ENCODE measurements at places on chromosomes 16 and 17.

DNA sequence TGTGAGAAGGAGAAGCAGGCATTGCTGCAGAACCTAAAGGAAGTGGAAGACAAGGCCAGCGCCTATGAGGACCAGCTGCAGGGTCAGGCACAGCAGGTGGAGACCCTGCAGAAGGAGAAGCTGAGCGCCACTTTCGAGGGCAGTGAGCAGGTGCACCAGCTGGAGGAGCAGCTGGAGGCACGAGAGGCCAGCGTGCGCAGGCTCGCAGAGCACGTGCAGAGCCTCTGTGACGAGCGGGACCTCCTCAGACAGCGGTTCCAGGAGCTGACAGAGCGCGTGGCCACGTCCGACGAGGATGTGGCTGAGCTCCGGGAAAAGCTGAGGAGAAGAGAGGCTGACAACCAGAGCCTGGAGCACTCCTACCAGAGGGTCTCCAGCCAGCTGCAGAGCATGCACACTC lies 41.5 kb downstream of the PLD6 start:
- no peak for DNase-seq

DNA sequence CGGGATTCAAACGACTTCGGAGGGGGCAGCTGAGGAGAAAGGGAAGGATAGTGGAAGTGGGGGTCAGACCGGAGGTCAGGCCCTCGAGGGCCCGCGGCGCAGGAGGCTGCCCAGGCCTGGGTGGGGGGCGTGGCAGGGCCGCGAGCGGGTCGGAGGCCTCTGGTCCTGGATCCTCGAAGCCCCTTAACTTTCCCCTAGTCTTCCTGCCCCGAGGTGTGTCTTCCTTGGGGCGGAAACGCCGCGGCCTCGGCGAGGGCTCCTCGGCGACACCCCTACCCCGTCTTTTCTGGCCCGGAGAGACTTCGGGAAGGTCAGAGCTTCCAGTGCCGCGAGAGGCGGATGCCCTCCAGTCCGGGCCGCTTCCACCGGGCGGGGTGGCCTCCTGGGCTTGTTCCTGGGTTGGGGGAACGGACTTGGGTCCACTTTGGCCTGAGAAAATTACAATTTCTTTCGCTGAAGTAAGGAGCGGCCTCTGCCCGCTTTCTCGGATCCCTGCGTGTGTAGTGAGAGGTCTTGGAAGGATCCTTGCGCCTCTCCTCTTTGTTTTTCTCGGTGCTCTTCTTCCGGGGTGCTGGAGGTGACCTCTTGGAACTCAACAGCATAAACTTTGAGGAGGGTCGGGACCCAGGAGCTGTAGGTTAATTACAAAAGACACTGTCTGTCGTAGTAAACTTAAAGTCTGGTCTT lies 491 bp downstream of the IST1 start:
- peak; percentile 63 for DNase-seq

GRCh38 chr17:13337864-13338371 lies 263.8 kb downstream of the HS3ST3A1 start:
- DNase-seq = peak; percentile 79

GRCh38 chr16:73125850-73126524 lies 78.1 kb upstream of the ZFHX3 start:
- DNase-seq = no peak

DNA sequence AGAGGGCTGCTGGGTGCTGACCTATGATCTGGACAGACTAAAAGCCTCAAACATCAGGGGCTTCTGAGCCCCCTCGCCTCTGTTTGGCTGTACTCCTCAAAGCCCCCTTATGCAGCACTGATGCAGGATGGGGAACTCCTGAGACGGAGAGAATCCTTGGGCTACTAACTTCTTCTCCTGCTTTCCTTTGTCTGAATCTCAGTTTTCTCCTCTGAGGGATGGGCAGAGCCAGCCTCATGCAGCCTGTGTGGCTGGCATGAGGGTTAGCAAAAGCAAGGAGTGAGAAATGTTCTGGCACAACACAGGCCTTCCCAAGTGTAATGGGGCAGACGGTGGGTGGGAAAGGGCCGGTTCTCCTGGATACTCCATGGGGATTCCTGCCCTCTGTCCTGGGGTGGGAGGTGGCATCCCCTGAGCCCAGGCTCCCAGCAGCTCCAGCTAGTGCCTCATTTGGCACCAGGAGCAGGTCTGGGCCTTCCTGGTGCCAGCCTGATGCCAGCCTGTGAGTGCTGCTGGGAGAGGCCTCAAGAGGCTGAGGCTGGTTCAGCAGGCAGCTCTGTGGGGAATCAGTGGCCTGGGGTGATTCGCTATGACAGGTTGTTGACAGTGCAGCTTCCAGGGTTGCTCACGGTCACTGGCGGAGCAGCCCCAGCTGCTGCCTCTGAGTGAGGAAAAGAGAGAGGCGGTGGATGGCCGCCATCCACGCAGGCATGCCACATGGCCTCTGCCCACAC lies 4.0 kb upstream of the BRD7 start:
- peak; percentile 59 for DNase-seq

GRCh38 chr17:50871364-50871763 lies 5.2 kb upstream of the TOB1 start:
- DNase-seq = no peak

DNA sequence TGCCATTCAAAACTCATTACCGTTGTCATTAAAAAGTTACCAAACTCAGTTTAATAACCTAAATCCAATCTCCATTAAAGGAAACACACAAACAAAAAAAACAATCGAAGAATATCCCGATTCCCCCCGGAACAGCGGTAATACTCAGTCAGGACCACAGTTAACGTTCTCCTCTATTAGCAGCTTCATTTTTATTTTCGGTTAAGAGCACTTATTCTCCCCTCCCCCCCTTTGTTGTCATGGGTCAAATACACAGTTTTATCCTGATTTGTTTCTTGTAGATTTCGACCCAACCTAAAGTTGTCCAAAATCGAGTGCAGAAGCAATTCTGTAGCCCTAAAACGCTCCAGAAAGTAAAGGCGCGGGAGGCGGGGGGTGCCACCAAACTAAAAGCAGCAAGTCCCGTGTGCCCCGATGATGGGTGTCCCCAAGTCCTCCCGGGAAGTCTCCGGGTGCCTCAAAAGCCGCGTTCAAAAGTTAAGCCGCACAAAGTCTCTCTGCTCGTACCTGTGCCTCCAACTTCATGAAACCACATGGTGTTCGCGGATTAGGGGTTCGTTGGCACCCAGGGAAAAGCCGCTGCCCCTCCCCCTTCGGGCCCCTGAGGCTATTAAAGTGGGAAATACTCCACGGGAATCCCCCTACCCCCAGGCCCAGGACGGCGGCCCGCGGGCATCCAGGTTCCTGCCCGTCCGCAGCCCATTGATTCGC lies 996 bp downstream of the SUMO2 start:
- DNase-seq = peak; percentile 24

DNA sequence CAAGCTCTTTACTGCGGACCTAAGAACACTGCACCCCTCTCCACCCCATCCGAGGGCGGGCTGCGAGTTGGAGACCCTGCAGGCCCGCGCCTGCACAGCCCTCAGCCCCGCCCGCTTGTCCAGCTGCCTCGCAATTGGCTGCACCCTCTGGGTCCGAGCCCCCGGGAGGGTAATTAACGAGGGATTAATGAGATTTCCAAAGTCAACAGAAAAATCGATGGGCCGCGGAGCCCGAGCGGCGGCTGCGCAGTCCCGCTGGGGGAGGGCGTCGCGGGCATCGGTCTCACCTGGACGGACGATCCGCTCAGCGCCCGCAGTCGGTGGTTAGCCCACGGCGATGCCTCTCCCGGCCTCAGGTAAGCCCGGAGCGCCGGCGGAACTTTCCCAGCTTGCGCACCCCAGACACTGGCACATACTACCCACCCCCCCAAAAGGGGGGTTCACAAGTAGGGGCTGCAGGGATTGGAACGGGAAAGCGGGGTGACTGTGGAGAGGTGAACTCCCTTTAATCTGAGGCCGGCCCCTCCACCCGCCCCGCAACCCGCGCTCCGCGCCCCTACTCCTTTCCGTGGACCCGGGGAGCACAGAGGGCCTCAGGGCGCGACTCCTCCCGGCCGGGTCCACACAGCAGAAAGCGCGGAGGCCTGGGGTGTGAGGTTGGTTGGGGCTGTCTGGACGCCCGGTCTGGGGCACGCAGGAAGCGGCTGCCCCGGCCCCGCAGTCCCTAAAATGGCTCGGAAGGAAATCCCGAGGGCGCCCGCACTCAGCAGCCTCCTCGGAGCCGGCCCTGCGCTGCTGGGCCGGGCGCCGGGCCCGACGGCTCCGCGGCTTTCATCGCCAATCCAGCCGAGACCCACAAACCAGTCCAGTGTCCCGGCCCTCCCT lies at the start of gene OTOP3:
Gene OTOP3 (plus strand): TSS at position 314 of the 885 bp plus-strand sequence. CDS start 24 bp downstream, at position 338.
- peak; percentile 91 for DNase-seq

GRCh38 chr16:58723109-58723508 lies 11.0 kb downstream of the GOT2 start:
- DNase-seq = no peak

DNA sequence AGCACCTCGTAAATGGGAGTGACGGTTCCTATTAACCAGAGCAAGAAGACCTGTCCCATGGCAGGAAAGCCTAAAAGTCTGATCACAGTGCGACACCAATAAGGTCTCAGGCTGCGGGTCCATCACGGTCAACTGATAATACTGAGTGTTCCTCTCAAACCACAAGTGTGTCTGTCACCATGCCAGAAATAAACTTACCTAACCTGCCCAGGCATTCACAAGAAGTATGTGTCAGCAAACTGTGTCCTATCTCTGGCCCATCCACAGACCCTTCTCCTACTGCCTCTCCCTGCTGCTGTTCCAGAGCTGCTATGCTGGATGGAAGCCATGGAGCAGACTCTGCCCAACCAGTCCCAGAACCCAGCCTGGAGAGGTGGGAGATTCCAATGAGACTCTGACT lies 73.5 kb downstream of the ZNF423 start:
- no peak for DNase-seq

GRCh38 chr17:4463818-4464476 lies 30.2 kb downstream of the SPNS3 start:
- no peak for DNase-seq

DNA sequence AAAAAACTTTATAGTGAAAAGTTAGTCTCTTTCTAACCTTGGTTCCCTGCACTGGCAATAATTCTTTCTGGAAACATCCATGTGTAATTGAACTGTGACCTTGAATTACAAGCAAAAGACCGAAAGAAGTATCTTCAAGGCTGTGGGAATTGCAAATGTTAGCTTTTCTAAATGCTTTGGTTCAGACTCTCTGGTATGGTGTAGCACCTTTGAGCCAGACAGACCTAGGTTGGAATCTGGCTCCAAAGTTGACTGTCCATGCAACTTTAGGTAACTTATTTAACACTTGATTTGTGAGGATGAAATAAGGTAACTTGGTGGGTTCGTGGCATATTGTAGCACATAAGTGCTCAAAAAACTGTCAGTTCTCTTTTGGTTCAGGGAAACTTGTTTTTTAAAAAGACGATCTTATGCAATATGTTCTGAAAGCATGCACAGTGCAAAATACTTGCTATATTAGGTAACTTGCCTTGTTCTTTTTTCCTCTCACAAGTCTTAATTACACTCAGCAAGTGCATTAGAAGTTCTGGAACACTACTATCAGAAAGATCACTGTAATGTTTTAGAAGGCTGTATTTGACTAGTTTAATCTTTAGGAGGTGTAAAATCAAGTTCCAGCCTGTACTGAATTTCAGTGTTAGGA lies 46.3 kb downstream of the TANGO6 start:
- no peak for DNase-seq

DNA sequence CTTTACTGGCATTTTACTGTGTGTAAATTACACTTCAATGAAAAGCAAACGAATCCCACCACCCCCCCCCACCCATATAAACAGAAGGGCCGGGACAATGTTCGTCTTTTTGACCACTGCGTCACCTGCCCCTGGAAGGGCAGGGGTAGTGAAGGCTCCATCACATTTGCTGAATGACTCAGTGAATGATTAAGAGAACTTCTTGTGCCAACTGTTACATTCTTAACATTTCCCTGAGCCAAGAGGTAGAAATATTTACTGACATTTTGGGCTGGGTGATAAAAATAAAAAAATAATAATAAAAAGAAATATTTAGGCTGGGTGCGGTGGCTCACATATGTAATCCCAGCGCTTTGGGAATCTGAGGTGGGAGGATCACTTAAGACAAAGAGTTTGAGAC lies 24.1 kb downstream of the C16orf96 start:
- no peak for DNase-seq

DNA sequence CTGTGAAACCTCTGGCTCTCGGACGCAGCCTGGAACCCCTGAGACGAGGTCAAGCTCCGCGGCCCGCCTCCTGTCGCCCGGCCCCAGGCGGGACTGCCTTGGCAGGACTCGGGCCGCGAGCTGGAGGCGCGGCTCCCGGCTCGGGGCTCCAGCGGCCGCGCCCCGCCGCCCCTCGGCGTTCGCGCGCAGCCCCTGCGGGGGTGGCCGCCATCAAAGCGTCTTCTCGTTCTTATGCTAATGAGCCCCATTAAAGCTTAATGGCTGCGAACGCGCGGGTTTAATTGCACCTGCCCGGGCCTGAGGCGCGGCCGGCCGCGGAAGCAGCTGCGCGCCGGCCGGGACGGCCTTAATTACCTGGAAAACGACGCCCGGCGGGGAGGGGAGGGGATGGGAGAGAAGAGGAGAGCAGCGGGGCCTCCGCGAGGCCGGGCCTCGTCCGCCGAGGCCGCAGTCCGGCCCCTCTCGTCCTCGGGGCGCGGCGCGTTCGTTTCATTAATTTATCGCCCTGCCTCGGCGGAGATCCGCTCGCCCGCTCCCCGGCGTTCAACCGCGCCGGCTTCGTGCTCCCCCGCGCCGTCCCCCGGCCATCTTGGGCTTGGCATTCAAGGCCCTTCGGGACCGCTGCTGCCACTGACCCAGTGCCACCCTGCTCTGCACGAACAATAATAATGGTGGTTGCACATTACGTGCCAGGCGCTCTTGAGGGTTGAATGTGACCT lies 19.2 kb downstream of the RAI1 start:
- DNase-seq = no peak

DNA sequence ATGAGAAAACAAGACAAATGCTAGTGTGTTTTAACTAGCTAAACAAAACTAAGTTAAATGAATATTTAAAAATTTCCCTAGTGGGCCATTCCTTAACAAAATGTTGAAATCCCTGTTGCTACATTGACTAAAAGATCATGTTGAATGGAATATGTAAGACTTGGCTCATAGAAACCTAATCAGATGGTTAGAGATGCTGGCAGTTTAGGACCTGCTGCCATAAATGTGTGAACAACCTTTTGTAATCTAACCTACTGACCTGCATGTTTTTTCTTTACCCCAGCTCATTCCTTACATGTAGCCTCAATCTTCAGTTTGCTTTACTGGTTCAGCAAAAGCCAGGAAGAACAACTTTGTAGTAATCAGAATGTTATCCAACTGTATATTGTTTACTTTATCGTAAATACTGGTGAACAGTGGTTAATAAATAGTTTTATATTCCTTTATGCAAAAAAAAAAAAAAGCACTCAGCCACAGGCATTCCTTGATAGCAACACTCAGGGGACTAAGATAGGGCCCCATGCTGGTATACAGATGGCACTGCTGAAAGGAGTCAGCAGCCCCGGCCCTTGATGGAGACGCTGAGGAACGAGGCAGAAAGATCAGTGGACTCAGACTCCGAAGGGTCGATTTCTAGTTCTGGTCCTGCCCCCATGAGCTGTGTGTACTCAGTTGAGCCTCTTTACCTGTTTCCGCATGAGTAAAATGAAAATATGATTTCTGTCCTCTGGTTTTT lies 78.2 kb downstream of the MARF1 start:
- DNase-seq = no peak

Measured in NCI-H146 (cell line).